ENCODE measurements at places on chromosomes 2 and 18.

GRCh38 chr18:65411061-65411460 lies 339.8 kb upstream of the CDH7 start:
- no peak for DNase-seq

DNA sequence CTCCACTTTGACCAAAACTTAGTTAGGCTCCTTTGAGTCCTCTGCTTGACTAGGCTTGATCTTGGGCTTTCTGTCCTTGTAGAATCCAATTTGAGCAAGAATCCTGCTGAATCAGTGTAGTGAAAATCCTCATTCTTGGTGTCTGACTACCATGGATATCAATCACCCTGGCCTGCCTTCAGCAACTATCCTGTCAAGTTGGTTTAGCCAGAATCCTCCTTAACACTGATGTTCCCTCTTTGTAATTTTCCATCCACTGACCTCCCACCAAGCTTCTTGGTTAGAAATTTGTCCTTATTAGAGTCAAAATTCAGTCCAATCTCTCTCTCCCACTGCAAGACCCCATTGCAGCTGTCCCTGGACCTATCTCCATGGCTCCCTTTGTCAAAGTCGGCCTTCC lies 494 bp upstream of the RBM45 start:
- no peak for DNase-seq

GRCh38 chr2:118859157-118859770 lies 11.8 kb upstream of the EN1 start:
- DNase-seq = no peak

DNA sequence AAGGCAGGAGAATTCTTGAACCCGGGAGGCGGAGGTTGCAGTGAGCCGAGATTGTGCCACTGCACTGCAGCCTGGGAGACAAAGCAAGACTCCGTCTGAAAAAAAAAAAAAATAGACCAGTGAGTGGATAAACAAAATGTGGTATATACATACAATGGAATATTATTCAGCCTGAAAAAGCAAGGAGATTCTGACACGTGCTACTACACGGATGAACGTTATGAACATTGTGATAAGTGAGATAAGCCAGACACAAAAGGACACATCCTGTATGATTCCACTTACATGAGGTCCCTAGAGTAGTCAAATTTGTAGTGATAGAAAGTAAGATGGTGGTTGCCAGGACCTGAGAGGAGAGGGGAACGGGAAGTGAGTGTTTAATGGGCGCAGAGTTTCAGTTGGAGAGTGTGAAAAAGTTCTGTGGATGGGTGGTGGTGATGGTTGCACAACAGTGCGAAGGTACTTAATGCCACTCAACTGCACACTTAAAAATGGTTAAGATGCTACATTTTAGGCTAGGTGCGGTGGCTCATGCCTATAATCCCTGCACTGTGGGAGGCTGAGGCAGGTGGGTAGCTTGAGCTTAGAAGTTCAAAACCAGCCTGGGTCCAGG lies 38.3 kb downstream of the NIFK start:
- no peak for DNase-seq

- DNase-seq = no peak
Measured at GRCh38 chr2:237557633-237558015, 8.8 kb upstream of the PRLH start.

GRCh38 chr2:127105656-127106456 lies 1.1 kb downstream of the BIN1 start:
- no peak for DNase-seq

DNA sequence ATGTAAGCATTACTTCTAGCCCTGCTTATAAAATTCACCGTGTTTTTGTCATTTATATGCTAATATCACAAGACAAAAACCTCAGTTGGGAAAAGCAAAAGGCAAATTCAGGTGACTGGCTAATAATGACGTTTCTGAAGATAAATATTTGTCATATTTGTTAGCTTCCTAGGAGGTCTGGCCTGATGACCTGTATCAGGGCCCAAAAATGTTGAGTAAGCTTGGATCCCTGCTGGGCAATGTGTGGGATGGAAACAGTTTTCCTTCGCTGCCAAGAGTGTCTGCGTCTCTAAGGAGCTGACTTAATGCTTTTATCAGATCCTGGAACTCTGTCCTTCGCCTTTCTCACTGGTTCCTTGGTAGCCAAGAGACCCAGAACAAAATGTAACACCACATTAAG lies 230.1 kb upstream of the PXDN start:
- DNase-seq = no peak

DNA sequence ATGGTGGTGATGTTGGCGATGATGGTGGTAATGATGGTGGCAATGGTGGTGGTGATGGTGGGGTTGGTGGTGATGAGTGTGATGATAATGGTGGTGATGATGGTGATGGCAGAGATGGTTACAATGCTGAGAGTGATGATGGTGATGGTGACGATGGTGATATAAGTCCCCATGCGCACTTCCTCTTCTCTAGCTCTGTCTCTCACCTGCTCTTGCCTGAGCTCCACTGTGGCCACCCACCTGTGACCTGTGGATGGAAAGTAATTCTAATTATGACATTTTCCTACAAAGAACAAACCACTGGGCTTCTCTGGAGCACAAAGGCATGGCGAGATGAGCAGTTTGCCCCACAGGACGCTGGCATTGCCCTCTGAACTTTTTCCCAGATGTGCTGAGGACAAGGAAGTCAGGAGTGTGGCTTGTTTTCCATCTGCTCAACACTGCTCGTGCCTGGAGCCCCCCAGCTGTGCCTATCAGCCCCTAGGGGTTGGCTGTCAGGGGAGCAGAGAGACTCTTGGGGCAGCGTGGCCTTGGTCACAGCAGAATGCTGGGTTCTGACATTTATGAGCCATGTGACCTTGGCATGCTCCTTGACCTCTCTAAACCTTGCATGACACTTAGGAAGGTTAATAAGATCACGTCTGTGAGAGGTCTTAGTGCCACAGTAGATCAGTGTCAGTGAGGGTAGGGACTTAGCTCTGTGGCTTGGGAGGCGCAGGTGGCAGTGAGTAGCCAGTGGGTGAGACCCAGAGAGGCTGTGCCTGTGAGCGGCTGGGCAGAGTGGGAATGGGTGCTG lies 68.4 kb downstream of the RRM2 start:
- DNase-seq = no peak

- DNase-seq = no peak
Measured at GRCh38 chr18:45663403-45664045, 48.2 kb downstream of the SLC14A2 start.

- DNase-seq = no peak
Measured at GRCh38 chr2:23243073-23243659, 141.8 kb upstream of the KLHL29 start.

Data from KG1 (cell line).